ENCODE measurements at places on chromosomes 11 and 22.

- peak; percentile 63 for DNase-seq
Observed at GRCh38 chr22:25027959-25028840, 75.7 kb downstream of the KIAA1671 start.

DNA sequence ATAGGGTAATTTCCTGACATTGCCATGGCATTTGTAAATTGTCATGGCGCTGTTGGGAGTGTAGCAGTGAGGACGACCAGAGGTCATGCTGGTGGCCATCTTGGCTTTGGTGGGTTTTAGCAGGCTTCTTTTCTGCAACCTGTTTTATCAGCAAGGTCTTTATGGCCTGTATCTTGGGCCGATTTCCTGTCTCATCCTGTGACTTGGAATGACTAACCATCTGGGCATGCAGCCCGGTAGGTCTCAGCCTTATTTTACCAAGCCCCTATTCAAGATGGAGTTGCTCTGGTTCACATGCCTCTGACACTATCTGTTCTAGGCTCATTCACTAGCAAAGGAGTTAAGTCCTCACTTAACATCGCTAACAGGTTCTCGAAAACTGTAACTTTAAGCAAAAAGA, 1374.2 kb downstream of the FAM181B start:
- DNase-seq, result no peak

DNA sequence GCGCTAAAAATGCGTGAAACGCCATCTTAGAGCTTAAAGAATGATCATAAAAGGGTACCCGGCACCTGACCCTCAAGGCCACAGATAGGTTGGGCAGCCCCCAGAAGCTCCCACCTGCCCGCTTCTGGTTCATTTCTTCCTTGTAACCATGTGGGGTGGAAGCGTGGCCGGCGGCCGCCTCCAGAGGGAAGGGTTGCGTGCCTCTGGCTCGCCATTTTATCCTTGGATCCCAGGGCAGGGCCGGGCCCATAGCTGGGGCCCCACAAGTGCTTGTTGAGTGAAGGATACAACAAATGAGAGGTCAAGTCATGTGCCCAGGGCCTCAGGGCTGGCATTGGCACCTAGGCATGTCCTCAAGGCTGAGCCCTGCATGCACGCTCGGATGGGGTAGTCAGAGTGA, 5.9 kb downstream of the PCNX3 start:
- no peak for DNase-seq

GRCh38 chr11:122976734-122977469, 4.7 kb downstream of the BSX start:
- peak; percentile 27 for DNase-seq

- no peak for DNase-seq
Observed at GRCh38 chr11:122804796-122805195, 33.5 kb upstream of the CRTAM start.

Data from AG20443 (cell line).